ENCODE measurements at places on chromosomes 2 and 18. TPM values are rescaled to one million over a fixed set of nuclear protein-coding genes. Genes with fewer than 3 reads are reported as not detected.

DNA sequence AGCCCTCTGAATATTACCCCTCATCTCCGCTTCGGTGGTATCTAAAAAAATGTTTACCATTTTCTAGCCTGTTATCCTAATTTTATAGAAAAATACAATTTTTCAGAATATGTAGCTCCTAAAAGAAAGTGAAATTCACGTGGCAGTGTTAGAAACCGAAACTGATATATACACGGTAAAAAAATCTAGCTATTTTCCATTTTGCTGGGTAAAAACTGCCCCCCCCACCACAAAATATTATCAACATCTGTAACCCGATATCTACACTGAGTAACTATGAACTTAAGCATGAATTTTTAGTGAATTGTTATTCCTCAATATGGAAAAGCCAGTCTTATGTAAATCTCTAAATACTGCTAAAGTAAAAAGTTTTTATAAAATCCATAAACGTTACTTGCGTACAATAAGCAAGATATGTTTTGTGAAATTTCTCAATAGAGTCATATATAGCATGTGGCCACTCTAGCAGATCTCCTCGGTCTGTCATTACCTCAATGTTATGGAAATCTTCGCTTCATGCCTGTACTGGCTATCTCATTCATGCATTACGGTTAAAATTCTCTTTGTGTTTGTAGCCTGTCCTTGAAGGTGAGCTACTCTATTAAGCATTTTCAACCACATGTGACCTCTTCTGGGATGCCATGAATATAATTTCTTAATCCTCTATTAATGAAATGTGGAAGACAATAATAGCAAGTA lies 524.2 kb downstream of the TRIB2 start:
- no peaks in the 10 kb centered on the region for H3K27me3 ChIP-seq
- no peak overlapping the region for H3K27ac ChIP-seq
- H3K36me3 ChIP-seq, result no peaks in the 10 kb centered on the region
- no peak for DNase-seq
- no peaks in the 10 kb centered on the region for H3K4me1 ChIP-seq

The EIF4E2 gene
- 109 TPM for total RNA-seq

DNA sequence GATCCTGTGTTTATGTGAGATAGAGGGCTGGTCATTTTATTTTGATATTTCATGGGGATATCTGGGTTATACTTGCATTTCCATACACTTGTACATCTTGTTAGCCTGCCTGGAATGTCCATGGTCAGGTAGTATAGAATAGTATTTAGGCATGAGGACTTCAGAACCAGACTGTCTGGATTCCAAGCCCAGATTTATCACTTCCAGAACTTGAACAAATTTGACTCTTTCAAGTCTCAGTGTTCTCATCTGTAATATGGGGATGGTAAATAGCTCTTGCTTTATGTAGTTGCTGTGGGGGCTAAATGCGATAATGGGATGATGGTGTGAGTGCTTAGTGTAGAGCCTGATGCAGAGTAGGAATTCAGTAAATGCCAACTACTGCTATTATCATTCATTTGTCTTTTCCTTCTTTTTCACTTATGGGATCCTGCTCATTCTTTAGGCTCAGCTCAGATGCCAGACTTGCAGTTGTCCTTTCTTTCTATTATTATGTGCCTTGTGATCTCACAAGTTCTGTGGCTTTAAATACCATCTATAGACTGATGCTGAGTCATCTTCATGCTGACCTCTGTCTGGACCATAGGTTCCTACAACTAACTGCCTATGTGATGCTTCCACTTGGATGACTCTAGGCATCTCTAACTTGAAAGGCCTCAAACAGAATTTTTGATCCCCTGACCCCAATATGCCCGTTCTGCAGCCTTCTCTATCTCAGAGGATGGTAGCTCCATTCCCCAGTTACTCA lies 67.4 kb downstream of the POLE4 start:
- no peak for DNase-seq
- H3K27ac ChIP-seq, result no peak overlapping the region
- H3K27me3 ChIP-seq, result no peaks in the 10 kb centered on the region
- no peaks in the 10 kb centered on the region for H3K4me1 ChIP-seq
- H3K36me3 ChIP-seq, result no peaks in the 10 kb centered on the region

DNA sequence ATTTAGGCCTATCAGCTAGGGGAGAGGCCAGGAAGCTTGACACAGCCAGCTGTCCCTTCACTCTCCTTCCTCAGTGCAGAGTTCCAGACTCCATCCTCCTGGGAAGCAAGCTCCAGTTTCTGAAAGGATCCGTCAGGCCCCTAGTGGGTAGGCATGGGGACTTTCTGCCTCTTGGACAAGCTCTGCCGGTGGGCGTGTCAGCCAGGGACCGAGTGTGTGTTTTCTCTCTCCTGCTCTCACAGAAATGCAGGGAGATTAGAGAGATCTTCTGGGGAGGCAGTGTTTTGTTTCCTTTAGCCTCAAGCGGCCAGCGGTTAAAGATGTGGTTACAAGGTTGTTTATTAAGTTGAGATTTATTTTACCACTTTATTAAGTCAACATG lies 29.9 kb upstream of the OTOS start:
- no peak overlapping the region for H3K4me3 ChIP-seq
- H3K4me1 ChIP-seq, result no peaks in the 10 kb centered on the region
- H3K27ac ChIP-seq, result no peak overlapping the region
- no peaks in the 10 kb centered on the region for H3K36me3 ChIP-seq
- DNase-seq, result no peak

The TFCP2L1 gene
- 103 TPM for total RNA-seq

DNA sequence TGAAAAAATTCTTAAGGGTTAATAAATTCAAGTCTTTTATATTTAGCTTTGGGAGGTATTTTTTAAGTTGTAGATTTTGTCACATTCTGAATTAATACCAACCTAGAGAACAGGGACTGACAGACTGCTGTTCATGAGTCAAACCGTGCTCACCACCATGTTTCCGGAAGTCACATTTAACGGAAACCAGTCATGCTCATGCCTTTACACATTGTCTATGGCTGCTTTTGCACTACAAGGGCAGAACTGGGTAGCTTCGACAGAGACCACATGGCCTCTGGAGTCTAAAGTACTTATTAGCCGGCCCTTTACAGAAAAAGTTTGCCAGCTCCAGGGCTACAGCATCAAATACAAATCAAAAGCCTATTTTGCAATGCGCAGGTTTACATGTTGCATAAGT lies 33.3 kb downstream of the LONRF2 start:
- no peaks in the 10 kb centered on the region for H3K27me3 ChIP-seq
- no peak for DNase-seq
- H3K36me3 ChIP-seq, result no peaks in the 10 kb centered on the region
- no peaks in the 10 kb centered on the region for H3K4me1 ChIP-seq

DNA sequence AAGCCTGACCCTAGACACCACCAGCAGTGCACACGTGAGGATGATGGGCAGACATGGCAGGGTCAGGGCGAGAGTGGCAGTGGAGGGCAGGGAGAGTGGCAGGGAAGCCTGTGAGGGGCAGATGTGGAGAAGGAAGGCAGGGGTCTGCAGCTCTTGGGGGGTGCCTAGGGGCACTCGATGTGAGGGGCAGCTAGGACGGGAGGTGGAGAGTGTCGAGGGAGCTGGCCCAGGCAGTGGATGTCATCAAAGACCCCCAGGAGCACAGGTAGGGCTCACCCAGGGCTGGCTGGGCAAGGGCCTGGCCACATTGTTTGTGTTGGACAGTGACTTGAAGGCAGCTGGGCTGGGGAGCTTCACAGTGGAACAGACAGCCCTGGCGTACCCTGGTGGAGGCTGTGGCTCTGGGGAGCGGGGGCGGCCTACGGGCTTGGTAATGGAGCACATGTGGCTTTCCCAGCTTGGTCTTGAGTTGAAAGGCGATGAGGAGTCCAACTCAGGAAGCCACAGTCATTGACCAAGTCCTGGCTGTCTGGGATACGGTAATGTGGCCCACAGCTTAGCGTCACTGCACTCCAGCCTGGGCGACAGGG lies 87.1 kb downstream of the RTP5 start:
- H3K27ac ChIP-seq, result no peak overlapping the region
- H3K36me3 ChIP-seq, result no peaks in the 10 kb centered on the region
- no peaks in the 10 kb centered on the region for H3K4me1 ChIP-seq
- no peak for DNase-seq
- H3K27me3 ChIP-seq, result no peaks in the 10 kb centered on the region

The SCN9A gene
- total RNA-seq, result 6.4 TPM

GRCh38 chr18:62744076-62744968 lies 29.0 kb downstream of the PHLPP1 start:
- DNase-seq, result no peak
- H3K4me1 ChIP-seq, result peaks cover 4% of the 10 kb centered on the region
- H3K36me3 ChIP-seq, result no peaks in the 10 kb centered on the region
- H3K27me3 ChIP-seq, result no peaks in the 10 kb centered on the region
- peak overlapping the region; percentile 5 for H3K27ac ChIP-seq

DNA sequence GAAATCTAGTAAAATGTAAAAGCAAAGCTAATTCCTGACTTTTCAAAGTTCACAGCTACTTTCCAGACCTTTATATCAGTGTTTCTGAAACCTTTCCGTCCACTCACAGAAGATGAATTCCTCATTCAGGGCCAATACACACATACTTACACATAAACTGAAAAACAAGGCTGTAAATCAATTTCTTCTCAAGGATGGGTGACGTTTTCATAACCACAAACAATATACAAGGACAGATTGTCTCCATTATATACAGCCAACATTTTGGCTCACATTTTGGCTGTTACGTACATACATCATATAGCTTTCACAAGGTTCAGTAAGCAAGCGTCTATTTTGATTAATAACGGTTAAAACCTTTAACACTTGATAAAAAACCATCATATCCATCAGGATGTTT lies 1.4 kb downstream of the RPRD1A start:
- no peak for DNase-seq
- H3K27ac ChIP-seq, result no peak overlapping the region
- H3K4me3 ChIP-seq, result peak overlapping the region; percentile 69
- no peaks in the 10 kb centered on the region for H3K4me1 ChIP-seq

DNA sequence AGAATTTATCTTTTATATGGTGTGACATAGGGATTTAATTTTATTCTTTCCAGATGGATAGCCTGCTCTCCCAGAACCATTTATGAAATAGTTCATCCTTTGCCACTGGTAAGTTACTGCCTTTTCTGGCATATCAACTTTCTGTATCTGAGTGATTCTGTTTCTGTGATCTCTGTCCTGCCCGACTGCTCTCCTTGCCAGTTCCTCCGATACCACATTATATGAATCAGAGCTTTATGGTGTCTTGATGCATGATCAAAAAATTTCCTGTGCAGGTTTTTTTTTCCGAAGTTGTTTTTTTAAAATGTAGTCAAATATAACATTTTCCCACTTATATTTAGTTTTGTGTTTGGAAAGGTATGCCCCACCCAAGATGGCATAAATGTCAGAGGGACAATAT lies 242.5 kb downstream of the CYP26B1 start:
- no peaks in the 10 kb centered on the region for H3K36me3 ChIP-seq
- no peak overlapping the region for H3K4me3 ChIP-seq
- H3K27ac ChIP-seq, result no peak overlapping the region
- no peak for DNase-seq
- H3K4me1 ChIP-seq, result no peaks in the 10 kb centered on the region

The KCNG2 gene
- total RNA-seq, result 0.32 TPM

- H3K27ac ChIP-seq, result no peak overlapping the region
- no peak for DNase-seq
- no peaks in the 10 kb centered on the region for H3K36me3 ChIP-seq
- no peak overlapping the region for H3K4me3 ChIP-seq
- H3K27me3 ChIP-seq, result no peaks in the 10 kb centered on the region
These were observed 51.1 kb downstream of the DSC3 start for GRCh38 chr18:30991397-30991796.

The CXCR4 gene
- 3.6 TPM for total RNA-seq

- no peaks in the 10 kb centered on the region for H3K27me3 ChIP-seq
- H3K4me1 ChIP-seq, result no peaks in the 10 kb centered on the region
- no peak overlapping the region for H3K4me3 ChIP-seq
- no peaks in the 10 kb centered on the region for H3K36me3 ChIP-seq
These were observed 80.5 kb upstream of the KIF5C start for GRCh38 chr2:148794558-148794957.

DNA sequence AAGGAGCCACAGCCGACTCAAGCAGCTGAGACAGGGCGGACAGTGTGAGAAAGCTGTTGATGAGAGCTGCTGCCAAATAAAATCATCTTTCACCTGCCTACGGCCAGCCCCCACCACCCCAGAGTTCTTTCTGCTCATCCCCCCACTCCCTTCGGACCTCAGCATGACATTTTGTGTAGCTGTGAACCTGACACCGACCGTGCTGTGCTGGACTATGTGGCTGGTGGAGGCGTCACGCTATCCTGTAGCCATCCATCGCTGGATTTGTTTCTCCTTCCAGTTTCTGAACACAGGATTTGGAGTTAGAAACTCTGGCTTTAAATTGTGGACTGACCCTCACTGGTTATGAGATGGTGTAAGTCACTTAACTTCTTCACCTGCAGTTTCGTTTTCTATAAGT lies 317.3 kb downstream of the DCDC2C start:
- no peaks in the 10 kb centered on the region for H3K27me3 ChIP-seq
- no peaks in the 10 kb centered on the region for H3K36me3 ChIP-seq
- DNase-seq, result no peak
- H3K4me3 ChIP-seq, result no peak overlapping the region

DNA sequence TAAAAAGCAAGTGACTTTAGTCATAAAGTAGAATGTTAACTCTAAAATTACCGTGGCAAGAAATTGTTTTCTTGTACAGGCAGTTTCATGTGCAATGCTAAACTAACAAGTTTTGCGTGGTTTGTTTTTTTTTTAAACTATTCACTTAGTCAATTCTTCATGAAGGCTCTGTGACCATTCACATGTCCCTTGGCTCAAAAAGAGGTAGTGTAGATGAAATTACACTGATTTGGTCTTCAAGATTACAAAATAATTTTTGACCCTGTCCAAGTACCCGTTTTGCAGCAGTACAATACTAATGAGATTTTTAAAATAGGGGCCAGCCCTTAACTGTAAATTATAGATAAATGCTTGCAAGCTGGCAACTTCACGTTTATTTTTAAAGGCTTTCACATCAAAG lies 1.3 kb downstream of the TMEM131 start:
- no peaks in the 10 kb centered on the region for H3K27me3 ChIP-seq
- H3K4me1 ChIP-seq, result no peaks in the 10 kb centered on the region
- no peak for DNase-seq
- peak overlapping the region; percentile 97 for H3K27ac ChIP-seq

- peak; percentile 24 for DNase-seq
- H3K4me3 ChIP-seq, result no peak overlapping the region
- H3K4me1 ChIP-seq, result no peaks in the 10 kb centered on the region
- peak overlapping the region; percentile 18 for H3K27ac ChIP-seq
- H3K36me3 ChIP-seq, result no peaks in the 10 kb centered on the region
These were observed 93.7 kb upstream of the WDR75 start for GRCh38 chr2:189347540-189347939.

- no peak overlapping the region for H3K27ac ChIP-seq
- H3K27me3 ChIP-seq, result no peaks in the 10 kb centered on the region
- no peaks in the 10 kb centered on the region for H3K4me1 ChIP-seq
These were observed 404.4 kb upstream of the SOX11 start for GRCh38 chr2:5287558-5288334.

- no peaks in the 10 kb centered on the region for H3K4me1 ChIP-seq
- H3K27ac ChIP-seq, result no peak overlapping the region
- H3K27me3 ChIP-seq, result no peaks in the 10 kb centered on the region
- no peak overlapping the region for H3K4me3 ChIP-seq
These were observed 49.3 kb downstream of the CIB4 start for GRCh38 chr2:26591619-26592505.

GRCh38 chr18:28281400-28281799 lies 104.5 kb upstream of the CDH2 start:
- no peaks in the 10 kb centered on the region for H3K27me3 ChIP-seq
- no peaks in the 10 kb centered on the region for H3K36me3 ChIP-seq
- no peaks in the 10 kb centered on the region for H3K4me1 ChIP-seq
- no peak overlapping the region for H3K4me3 ChIP-seq
- DNase-seq, result no peak

Data from colonic mucosa (tissue), 4 donors.